ENCODE measurements at places on chromosomes 16 and 17.

- no peak for DNase-seq
Measured at GRCh38 chr16:79707876-79708275, 107.3 kb upstream of the MAF start.

GRCh38 chr16:49466881-49467280, 93.3 kb downstream of the C16orf78 start:
- no peak for DNase-seq

DNA sequence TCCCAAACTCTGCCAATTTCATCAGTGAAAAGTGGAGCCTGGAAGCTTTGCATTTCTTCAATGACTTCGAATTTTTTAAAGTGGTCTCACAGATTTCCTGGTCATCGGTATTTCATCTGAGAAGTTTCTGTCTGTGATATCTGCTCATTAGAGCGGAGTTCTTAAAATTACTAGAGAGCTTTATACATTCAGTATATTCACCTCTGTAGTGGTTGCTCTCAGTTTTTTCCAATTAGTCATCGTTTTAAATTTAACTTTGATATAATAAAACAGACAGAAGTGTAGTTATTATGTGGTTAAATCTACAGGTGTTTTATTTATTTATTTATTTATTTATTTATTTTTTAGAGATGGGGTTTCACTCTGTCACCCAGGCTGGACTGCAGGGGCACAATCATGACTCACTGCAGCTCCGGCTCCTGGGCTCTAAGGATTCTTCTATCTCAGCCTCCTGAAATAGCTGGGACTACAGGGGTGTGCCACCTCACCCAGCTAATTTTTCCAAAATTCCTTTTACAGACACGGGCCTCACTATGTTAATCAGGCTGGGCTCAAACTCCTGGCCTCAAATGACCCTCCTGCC, 16.0 kb downstream of the ARHGAP17 start:
- no peak for DNase-seq

DNA sequence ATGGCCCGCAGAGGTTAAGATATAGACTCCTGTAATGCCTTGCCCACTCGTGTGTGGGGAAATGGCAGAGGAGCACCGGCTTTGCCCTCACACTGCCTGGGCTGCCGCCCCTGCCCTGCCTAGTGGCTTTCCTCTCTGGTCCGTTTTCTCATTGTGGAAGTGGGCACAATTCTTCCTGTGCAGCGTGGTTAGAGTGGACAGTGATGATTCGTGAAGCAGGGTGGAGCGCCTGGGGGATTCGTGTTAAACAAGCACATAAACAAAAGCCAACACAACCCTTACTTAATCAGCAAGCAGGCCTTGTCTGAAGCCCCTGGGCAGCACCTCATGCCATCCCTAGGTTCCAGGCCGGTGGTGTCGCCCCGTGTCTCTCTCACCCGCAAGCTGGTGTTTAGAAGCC, 269.7 kb downstream of the SEC14L1 start:
- DNase-seq, result no peak

DNA sequence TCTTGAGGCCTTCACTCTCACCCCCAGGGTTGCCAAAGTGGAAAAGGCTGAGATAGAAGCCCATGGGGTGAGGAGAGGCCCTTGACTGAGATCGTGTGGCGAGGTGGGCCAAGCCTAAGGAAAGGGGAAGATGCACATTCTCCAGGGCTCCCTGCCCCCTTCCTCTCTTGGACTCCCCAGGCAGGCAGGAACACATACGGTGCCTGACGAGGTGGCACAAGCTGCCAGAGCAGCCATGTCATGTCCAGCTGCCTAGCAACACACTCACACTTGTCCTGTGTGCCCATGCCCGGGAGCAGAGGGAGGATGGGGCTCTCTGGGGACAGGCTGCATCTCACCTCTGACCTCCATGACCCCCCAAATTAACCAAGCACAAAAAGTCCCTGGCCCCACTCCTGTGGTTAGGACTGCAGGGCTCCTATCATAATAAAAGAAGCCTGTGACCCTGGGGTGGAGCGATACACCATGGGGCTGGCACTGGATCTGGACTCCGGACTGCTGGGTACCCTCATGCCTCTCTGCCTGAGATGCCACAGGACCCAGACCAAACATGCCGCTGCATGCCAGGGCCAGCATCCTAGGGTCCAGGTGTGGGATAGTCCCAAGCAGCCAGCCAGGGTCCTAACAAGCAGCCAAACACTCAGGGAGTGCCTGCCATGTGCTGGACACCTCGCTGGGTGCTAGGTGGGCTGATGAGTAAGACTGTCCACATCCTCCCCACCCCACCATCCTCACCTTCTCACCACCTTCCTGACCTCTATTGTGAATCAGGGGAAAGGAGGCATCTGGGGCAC, 2.6 kb downstream of the GIT1 start:
- no peak for DNase-seq

DNA sequence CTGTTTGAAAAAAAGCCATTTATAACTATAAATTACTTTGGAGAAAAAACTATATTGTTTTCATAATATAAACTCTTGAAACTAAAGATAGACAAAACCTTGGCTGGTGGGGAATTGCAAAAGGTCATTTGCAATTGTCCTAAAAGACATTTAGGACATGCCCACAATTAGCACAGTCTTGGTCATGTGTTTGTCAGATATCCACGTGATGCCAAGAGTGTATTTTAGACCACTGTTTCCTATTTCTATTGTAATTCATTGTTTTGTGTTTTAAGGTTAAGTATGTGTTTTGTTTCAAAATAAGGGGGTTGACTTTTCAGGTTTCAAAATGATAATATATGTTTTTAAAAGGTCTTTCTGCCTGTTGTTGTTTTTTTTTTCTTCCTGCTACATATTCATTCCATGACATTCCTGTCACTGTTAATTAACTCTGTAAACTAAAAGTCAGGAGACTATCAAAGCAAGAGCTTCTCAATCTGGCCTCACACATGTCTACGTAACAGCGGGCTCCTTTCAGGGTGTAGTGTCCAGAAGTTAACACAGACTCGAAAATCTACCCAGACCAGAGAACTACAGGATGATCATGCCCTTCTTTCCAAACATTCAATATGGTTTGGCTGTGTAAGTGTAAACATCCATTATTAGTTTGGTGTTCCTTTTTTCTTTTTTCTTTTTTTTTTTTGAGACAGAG, 58.7 kb downstream of the COG7 start:
- DNase-seq, result no peak

- DNase-seq, result no peak
Measured at GRCh38 chr16:4303973-4304372, 11.9 kb upstream of the GLIS2 start.

DNA sequence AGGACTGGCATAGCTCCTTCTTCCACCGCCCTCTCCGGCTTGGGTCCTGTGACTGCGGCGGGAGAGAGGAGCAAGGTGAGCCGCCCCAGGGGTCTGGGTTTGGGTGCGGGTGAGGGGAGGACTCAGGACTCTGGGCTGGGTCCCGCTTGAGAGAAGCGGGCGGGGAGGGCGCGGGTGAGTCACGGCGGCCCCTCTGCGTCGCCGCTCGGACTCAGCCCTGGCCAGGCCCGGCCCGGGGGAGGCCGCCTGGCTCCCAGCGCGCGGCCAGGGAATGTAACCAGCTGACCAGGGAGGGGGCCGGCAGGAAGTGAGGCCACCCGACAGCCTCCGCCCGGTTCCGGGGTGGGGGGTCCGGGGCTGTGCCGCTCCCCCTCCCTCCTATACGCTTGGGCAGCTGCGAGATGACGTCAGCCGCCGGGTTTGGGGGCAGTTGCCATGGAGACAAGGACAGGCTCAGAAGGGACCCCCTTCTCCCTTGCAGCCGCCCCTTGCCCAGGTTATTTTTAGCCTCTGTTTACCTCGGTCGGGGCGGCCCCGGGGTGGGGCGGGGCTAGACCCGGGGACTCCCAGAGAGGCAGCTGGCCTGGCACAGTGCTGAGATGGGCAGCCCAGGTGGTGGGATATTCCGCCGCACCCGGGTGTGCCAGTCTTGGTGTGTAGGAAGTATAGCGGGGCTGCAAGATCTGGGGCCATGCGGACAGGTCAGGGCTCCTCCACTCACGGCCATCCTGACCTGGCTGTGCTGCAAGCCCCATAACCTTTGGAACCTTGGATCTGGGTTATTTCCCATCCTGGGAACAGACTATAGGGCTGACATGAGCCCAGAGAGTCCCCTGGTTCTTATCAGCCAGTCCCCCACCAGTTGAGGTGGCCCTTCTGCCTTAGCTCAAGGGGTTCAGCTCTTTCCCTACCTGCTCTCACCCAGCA, 1.6 kb downstream of the RIPOR1 start:
- DNase-seq, result peak; percentile 10

GRCh38 chr17:31095236-31096105, 694 bp downstream of the NF1 start:
- DNase-seq, result no peak

DNA sequence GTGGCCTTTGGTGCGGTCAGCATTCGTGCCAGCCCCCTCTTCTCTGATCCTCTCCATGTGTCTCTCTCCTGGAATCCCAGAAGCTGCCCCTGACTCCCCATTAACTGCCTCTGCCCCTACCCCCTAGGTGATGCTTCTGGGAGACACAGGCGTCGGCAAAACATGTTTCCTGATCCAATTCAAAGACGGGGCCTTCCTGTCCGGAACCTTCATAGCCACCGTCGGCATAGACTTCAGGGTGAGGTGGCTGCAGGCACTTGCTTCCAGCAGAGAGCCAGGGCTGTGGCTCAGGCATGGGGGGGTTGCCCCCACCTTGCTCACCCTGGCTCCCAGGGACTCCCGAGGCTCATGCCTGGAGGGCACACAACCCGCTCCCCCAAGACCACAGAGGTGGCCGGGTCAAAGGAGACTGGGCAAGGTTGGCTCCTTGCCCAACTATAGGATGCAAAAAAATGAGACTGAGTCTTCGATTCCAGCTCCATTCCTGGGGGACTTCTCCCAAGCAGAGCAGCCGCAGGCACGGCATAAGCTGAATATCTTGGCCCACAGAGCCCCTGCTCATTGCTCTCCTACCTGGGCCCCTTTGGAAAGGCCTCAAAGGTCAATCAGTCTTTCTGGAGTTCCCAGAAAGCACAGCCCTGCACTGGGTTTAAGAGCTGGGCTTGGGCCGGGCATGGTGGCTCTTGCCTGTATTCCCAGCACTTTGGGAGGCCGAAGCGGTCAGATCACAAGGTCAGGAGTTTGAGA, 3.8 kb downstream of the RAB37 start:
- DNase-seq, result no peak

- no peak for DNase-seq
Measured at GRCh38 chr16:3086596-3087242, 12.4 kb downstream of the ZSCAN10 start.

- peak; percentile 69 for DNase-seq
Measured at GRCh38 chr17:28916302-28916934, 13.5 kb upstream of the DHRS13 start.

DNA sequence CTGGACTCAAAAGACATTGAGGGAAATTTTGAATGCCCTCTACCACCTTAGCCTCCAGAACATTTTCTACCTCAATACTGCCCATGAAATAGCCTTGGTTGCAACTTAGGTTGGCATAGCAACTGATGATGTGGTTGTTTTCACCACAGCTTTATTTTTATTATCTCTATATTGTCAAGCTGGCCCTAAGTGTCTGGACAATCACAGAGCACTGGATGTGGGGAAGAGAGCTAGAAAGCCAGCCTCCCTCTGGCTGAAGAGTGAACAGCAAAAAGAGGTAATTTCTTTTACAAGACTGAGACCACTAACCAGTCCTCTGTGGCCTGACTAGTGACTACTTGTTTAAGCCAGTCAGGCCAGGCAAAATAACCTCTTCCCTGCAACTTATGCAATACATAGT, 159.6 kb downstream of the HS3ST2 start:
- no peak for DNase-seq

DNA sequence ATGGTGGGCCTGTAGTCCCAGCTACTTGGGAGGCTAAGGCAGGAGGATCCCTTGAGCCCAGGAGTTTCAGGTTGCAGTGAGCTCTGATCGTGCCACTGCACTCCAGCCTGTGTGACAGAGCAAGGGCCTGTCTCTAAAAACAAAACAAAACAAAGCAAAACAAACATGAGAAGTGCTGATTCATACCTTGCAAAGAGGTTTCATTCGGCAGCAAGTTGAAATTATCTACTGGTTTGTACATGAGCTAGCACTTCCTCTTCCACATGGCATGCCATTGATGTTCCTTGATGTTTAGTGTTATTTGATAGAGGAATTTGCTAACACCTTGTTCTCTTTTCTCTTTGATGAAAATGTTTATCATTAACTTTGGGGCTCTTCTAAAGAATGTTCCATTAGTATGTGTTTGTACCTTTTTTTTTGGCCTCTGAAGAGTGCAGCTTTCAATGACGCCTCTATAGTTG, 50.6 kb downstream of the SPECC1 start:
- DNase-seq, result no peak

- no peak for DNase-seq
Measured at GRCh38 chr17:930258-930657, 49.3 kb downstream of the NXN start.

DNA sequence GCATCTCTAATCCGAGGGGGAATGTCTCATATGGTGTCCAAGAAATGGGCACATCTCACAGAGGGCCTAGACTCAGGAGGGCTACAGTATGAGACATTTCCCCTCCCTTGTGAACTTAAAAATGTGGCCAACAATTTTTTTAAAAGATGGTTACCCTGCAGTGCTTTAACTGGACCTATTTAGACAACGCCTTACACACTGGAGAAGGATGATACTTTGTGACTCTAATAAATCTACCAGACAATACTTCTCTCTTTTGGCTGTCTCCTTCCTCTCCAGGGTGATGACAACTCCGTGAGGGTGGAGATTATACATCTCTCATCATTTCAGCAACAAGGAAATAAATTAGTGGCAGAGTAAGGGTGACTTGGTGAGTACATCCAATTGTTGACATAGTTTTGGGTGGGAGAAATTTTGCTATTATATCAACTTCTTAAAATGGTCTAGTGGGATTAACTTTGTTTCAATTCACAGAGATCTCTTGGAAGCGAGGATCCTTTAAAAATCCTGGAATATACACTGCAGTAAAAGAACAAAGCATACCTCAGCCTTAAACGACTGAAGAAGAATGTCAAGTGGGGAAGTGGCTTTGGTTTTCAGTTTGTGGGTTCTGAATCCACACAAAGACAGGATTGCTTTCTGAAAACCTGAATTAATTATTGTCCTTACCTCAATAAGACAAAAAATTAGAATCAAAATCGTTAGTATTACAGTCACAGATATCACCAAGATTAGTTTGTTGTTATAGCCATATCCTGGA, 89.8 kb downstream of the KPNA2 start:
- DNase-seq, result no peak

DNA sequence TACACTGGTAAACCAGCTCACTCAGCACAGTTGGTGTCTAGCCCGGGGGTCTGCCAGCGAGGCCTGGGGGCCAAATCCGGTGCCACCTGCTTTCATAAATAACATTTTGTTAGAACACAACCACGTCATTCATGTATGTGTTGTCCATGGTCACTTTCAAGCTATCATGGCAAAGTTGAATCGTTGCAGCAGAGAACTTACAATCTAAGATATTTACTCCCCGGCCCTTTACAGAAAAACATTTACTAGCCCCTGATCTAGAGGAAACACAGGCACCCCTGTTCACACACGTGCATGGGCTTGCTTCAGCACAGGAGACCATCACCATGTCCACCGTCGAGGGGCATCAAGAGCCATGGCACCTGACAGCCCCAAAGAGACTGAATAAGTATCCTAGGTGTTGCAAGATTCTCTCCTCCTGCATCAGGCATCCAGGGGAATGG, 111.4 kb upstream of the DNAH9 start:
- no peak for DNase-seq

GRCh38 chr17:71184716-71185115, 936.1 kb upstream of the SOX9 start:
- no peak for DNase-seq

Measured in CD4-positive, alpha-beta T cell treated with Interleukin-4 for 4 hours (primary cell).